ENCODE measurements at places on chromosomes 5 and 9.

DNA sequence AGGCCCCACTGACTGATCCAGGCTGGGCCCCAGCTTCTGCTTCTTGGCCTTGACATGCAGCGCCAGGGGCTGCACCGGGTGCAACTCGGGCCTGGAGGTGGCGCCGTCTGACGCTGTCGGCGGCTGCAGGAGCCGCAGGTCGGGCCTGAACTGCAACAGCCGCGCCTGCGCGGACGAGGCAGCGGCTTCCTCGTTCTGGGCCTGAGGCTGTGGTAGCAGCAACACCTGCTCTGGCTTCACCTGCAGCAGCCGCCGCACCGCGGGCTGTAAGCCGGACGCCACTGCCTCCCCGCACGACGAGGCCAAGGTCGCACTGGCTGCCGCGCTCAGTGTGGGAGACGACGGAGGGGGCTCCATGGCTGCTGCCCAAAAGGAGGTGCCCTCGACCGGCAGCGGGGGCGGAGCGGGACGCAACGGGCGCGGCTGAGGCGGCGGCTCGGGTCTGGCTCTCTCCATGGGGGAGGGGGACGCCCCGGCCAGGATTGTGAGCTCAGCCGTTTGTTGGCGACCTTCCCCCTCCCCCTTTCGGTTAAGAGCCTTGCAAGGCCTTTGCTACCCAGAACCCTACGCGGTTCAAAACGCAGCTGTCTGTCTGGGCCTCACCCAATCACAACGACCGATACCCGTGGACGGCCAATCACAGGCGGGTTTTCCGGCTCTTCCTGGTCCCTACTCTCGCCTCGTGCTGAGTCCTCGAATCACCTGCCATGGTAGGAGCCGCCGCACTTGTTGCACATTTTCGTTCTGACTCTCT is 438 bp downstream of the SOX30 start:
- no peaks in the 10 kb centered on the region for H3K36me3 ChIP-seq
- no peak overlapping the region for H3K27ac ChIP-seq
- DNase-seq, result peak; percentile 43
- no peak overlapping the region for H3K4me3 ChIP-seq
- H3K27me3 ChIP-seq, result no peaks in the 10 kb centered on the region
- peaks cover 5% of the 10 kb centered on the region for H3K4me1 ChIP-seq

GRCh38 chr5:122406181-122406580 is 94.1 kb downstream of the SNCAIP start:
- DNase-seq, result no peak
- H3K36me3 ChIP-seq, result no peaks in the 10 kb centered on the region
- no peaks in the 10 kb centered on the region for H3K4me1 ChIP-seq
- H3K4me3 ChIP-seq, result no peak overlapping the region
- no peaks in the 10 kb centered on the region for H3K27me3 ChIP-seq

- no peaks in the 10 kb centered on the region for H3K4me1 ChIP-seq
- H3K36me3 ChIP-seq, result no peaks in the 10 kb centered on the region
- no peak for DNase-seq
- H3K4me3 ChIP-seq, result no peak overlapping the region
- H3K27me3 ChIP-seq, result no peaks in the 10 kb centered on the region
- no peak overlapping the region for H3K27ac ChIP-seq
Measured at GRCh38 chr5:455806-456205, 12.8 kb downstream of the EXOC3 start.

- peaks cover 9% of the 10 kb centered on the region for H3K4me1 ChIP-seq
- DNase-seq, result no peak
- no peaks in the 10 kb centered on the region for H3K36me3 ChIP-seq
- H3K27ac ChIP-seq, result no peak overlapping the region
Measured at GRCh38 chr9:129554649-129555048, 66.3 kb downstream of the C9orf50 start.

DNA sequence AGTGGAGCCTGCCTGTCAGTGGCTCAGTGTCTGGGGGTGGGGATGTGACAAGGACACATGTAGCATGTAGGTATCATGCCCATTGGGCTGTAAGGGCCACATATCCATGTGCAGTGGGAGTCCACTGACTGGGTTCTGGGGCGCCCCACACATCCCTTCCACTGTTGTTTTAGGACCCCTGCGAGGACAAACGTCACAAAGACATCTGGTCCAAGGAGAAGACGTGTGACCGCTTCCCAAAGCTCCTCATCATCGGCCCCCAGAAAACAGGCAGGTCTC is 33.4 kb downstream of the NDST1 start:
- peaks cover 39% of the 10 kb centered on the region for H3K4me1 ChIP-seq
- no peak for DNase-seq
- peaks cover 77% of the 10 kb centered on the region for H3K36me3 ChIP-seq
